ENCODE measurements at places on chromosomes 5 and 9. TPM values are rescaled to one million over a fixed set of nuclear protein-coding genes. Genes with fewer than 3 reads are reported as not detected.

Gene C8G
- 5.0 TPM for polyA plus RNA-seq

Gene DNM1
- 19.6 TPM for polyA plus RNA-seq

Gene IFNB1
- not detected for polyA plus RNA-seq

Gene RGS7BP
- 0.04 TPM for polyA plus RNA-seq

All from pancreas (tissue), 10 donors.